CD4-positive, alpha-beta T cell treated with Interleukin-17A for 4 hours (primary cell): ENCODE measurements at places on chromosomes 13 and 19.

GRCh38 chr13:96652506-96652905 is 341.8 kb downstream of the OXGR1 start:
- DNase-seq: no peak

GRCh38 chr13:32914686-32915085 is 101.5 kb upstream of the KL start:
- DNase-seq: no peak

GRCh38 chr19:42168206-42168605 is 36.0 kb upstream of the POU2F2 start:
- no peak for DNase-seq

DNA sequence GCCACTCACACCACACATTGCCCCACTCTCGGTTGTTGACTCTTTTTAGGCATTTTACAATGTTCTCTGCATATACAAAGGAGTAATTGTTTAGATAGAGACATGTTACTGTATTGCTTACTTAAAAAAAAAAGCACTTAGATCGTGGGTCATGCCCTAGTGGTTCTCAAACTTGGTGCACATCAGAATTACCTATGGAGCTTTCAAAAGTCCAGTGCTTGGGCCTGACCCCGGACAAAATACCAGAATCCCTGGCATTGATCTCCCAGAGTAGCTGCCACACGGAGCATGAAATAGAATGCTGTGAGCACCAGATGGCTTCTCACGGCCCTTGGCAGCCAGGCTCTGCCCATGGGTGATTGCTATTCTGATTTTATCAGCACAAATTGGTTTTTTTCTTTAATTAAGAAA is 20.0 kb downstream of the ACP7 start:
- no peak for DNase-seq

- no peak for DNase-seq
Observed at GRCh38 chr19:7930765-7931164, 4.8 kb upstream of the CTXN1 start.

DNA sequence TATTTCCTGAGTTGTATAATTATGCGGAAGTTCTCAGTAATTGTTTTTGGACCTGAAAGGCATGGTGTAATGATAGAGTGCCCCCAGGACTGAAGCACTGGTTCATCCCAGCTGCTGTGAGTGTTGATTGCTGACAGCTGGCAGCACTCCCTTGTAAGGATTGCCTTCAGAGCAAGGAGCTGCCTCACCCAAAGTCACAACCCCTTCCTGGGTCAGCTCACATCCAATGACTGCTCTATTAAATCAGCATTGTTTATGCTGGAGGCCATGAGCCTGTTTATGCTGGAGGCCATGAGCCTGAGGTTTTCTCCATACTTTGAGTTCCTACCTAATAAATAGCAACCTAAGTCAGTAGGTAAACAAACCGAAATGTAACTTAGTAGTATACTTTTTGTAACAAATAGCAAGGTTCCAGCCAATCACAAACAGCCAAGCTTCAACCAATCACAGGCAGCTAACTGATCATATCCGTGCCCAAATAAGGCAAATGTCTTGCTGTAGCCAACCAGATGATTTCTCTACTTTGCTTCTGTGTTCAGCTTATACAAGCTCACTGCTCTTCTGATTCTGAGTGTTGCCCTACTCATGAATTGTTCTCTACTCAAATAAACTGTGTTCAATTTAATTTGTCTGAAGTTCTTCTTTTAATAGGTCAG is 11.7 kb upstream of the SPACA6 start:
- DNase-seq: no peak

- DNase-seq: no peak
Observed at GRCh38 chr19:35732540-35733179, 9.6 kb downstream of the IGFLR1 start.

GRCh38 chr19:49651029-49651819 is 9.2 kb downstream of the SCAF1 start:
- DNase-seq: no peak

DNA sequence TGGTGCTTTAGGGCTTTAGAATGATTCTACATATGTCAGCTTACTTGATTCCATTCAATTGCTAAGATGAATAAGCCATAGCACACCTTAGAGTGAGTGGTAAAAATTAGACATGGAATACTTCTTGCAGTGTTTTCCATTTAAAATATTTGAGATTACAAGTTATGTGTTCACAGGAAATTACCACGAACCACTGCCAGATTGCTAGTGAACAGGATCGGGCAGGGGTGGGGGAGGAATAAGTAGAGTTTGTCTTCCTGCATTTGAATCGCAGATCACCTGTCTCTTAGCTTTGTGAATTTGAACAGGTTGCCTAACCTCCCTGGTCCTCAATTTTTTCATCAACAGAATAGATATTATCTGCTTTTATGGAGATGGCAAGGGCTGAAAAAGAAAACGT is 124.6 kb downstream of the GGACT start:
- DNase-seq: no peak

GRCh38 chr13:37615276-37615675 is 16.7 kb upstream of the POSTN start:
- DNase-seq: no peak

- DNase-seq: peak; percentile 68
Observed at GRCh38 chr13:75635828-75636435, at the start of gene LMO7. Gene LMO7, plus strand, starts transcription at chr13:75636330. Its CDS starts 328 bp downstream, at chr13:75636658.

- DNase-seq: no peak
Observed at GRCh38 chr13:102907016-102907756, 61.4 kb downstream of the ERCC5 start.

DNA sequence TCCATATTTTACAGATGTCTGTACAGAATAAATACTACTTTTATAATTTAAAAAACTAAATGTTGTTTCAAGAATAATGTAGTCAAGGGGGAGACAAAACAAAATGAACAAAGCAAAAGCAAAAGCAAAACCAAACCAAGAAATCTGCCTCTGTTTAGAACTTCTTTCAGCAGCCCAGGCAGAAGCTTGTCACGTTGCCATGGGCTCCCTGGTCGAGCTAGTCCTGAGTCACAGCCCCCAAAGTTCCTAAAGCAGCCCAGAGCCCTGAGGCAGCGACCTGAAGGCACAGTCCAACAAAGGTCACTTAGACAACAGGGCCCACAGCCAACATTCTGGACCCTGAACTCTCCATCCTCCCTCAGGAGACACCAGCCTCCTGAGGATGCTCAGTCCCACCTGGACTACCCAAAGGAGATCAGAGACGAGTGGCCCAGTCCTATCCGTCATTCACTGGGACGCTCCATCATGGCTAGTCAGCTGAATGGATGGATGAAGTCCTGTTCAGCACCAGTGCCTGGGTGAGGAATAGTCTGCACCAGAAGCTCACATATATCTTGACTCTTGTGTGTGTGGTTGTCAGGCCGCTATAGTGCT is 41.7 kb downstream of the SIAH3 start:
- no peak for DNase-seq

DNA sequence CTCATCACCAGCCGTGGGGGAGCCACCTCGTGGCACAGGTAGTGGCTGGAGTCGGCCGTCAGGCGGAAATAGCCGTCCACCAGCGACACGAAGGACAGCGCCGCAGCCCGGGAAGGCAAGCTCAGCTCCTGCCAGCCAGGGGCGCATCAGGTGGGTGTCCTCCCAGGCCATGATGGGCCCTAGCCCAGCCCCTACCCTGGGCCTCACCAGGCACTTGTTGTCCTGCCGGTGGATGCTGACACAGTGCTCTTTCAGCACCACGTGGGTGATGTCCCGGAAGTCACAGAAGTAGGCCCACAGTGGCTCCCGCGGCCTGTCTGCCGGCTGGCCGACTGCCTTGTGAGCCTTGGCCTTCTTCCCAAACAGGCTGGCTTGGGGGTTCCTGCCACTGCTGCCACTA is 15.7 kb downstream of the TYK2 start:
- no peak for DNase-seq

DNA sequence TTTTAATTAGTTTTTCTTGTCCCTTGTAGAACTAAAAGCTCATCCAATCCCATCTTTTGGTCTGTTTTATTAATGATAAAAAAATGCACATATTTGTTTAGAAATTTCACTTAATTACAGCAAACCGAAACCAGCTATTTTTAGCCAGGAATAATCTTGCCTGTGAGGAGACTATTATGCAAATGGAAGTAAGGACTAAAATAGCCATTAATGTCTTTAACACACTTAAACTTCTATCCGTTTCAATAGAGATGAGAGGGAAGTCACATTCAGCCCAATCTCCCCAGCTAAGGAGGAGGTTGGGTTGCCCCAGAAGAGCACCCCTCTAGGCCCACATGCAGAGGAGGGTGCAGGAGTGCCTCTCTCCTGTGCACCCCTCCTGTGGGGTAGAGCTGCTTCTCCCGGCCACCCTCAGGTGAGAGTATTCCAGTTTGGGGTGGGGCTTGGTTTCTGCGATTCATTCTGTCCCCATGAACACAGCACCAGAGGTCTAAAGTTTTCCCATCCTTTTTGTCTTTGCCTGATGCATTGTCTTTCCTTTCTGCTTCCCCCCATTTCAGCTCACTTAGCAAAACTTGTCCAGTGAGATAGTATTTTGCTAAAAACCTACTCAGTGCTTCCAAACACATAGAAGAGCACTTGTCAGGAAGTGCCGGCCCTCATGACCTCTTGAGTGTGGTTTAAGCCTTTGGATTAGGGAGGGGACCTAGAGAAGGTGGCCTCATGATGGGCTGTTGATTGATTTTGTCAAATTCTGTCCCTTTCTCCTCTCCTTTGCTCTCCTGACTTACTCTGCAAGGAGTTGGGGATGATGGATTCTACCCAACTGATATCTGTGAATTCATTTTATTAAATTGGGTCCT is 28.2 kb downstream of the FGF9 start:
- no peak for DNase-seq

DNA sequence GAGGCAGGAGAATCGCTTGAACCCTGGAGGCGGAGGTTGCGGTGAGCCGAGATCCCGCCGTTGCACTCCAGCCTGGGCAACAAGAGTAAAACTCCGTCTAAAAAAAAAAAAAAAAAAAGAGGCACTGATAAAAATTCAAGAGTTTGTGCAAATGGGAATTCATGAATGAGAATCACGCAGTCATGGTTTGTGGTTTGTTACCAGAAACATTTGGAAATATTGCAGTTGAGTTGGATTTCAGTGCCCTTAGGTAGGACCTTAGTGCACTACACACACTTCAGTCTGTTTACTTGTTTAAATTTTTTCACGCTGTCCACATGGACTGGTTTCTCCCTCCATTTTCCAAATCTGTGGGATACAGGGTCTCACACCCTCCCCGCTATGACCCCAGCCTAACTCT is 28.4 kb downstream of the ZNF844 start:
- DNase-seq: no peak

- DNase-seq: no peak
Observed at GRCh38 chr13:44694291-44694690, 118.2 kb upstream of the TSC22D1 start.

- DNase-seq: peak; percentile 19
Observed at GRCh38 chr19:47514151-47514868, 553 bp downstream of the NAPA start.

GRCh38 chr19:35027851-35028599 is 2.2 kb upstream of the SCN1B start:
- no peak for DNase-seq

- no peak for DNase-seq
Observed at GRCh38 chr19:15196360-15197005, 4.3 kb downstream of the NOTCH3 start.

- peak; percentile 82 for DNase-seq
Observed at GRCh38 chr19:49469828-49470614, 4.0 kb upstream of the FLT3LG start.

DNA sequence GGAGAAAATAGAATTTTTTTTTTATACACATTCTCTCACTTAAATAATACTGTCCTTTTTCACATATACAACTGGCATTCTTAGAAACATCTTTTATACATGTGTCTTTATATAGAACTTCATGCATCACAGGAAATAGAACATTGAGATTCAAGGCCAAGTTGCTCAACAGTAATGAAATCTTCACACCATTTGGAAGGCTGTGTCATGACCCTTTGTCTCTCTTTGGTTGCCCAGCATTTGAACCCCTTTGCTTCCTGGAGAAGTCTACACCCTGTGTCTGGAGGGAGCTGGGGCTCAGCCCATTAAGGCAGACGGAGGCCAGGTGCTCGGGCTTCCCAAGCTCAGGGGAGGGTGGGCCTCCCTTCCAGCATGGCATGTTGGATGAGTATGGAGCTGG is 41.1 kb downstream of the B3GLCT start:
- no peak for DNase-seq

DNA sequence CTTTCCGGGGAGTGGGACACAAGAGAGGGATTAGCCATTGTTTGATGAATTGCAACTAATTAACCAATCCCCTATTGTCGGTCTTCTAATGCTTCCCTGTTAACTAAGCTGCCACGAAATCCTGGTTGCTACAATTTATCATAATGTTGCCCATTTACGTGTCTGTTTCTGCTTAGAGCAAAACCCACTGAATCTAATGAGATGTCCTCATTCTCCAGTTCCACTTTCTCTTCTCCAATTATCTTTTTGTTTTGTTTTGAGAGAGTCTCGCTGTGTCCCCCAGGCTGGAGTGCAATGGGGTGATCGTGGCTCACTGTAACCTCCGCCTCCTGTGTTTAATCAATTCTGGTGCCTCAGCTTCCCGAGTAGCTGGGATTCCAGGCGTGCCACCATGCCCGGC is 5.2 kb upstream of the DPP9 start:
- no peak for DNase-seq

- no peak for DNase-seq
Observed at GRCh38 chr13:60066226-60066625, 97.5 kb downstream of the DIAPH3 start.

DNA sequence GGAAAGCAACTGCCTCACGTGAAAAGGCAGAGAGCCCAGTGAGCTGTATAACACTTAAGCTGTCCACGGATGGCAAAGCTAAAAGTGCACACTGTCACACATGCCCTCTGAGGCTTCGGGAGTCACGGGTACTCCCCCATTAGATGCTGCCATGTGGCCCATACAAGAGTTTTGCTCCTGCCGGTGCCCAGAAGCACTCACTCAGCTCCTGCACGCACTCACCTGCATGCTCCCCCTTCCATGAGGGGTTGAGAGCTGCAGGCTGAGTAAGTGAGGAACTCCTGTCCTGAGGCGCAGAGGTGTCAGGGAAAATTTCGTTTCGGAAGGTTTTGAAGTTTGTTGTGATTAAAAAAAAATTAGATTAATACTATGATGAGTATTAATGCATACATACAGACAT is 939.2 kb upstream of the ATXN8OS start:
- no peak for DNase-seq

- DNase-seq: no peak
Observed at GRCh38 chr19:3519126-3519525, 13.0 kb downstream of the FZR1 start.

DNA sequence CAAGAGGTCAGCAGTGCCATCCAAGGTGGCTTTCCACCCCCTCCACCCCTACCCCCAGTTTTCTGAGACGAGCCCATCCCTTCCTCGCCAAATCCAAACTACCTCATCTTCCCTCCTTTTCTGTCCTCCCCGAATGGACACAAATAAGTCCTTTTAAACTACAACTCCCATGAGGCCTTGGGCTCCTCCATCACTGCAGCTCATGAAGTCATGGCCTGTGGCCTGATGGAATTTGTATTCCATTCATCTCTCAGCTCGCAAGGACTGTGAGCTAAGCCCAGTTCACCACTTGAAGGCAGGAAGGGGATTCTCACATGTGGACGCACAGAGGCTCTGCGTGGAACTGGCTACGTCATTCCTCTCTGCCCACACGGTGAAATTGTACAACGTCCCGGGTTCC is 12.5 kb downstream of the PTPRH start:
- DNase-seq: no peak
